ENCODE measurements at places on chromosomes 13 and 19.

GRCh38 chr13:95756072-95756471 is 79.1 kb downstream of the DNAJC3 start:
- DNase-seq = no peak
- no peak overlapping the region for H3K4me3 ChIP-seq
- no peaks in the 10 kb centered on the region for H3K27me3 ChIP-seq
- 0 out of 2 replicates have a peak, but pooled peaks cover 8% of the 10 kb centered on the region for H3K4me1 ChIP-seq
- no peaks in the 10 kb centered on the region for H3K36me3 ChIP-seq

DNA sequence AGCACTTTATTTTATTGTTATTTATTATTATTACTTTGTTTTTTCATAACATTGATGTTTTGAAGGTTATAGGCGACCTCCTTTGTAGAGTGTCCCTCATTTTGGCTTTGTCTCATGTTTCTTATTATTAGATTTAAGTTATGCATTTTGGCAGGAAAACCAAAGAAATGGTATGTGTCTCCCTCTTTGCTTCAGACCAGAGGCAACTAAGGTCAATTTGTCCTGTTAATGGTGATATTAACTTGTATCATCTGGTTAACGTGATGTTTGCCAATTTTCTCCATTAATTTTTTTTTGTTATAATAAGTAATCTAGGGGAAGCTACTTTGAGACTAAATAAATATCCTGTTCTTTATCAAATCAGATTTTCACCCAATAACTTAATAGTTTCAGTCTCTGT is 3.8 kb upstream of the TMEM91 start:
- no peak overlapping the region for H3K4me3 ChIP-seq
- H3K4me1 ChIP-seq = peaks cover 7% of the 10 kb centered on the region
- no peaks in the 10 kb centered on the region for H3K36me3 ChIP-seq
- H3K27ac ChIP-seq = no peak overlapping the region
- DNase-seq = no peak
- no peaks in the 10 kb centered on the region for H3K27me3 ChIP-seq

DNA sequence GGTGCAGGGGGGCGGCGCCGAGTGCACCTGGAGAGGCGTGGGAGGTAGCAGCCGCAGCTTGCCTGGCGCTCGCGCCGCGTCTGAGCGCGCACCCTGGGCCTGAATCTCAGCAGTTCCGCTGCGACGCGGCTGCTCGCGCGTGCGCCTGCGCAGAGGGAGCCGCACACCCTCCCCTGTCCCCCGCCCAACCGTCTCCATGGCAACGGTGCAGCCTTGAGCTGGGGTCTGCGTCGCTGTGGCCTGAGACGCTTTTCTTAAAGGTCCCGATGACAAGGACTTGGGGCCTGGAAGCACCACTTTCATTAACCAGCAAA is at the start of gene PNMA8B:
PNMA8B (minus strand) TSS at position 82 of the 314 bp plus-strand sequence. CDS start 402 bp downstream, outside the sequence.
- H3K36me3 ChIP-seq = no peaks in the 10 kb centered on the region
- no peaks in the 10 kb centered on the region for H3K4me1 ChIP-seq
- peaks cover 54% of the 10 kb centered on the region for H3K27me3 ChIP-seq
- no peak within 1 kb of the TSS for H3K27ac ChIP-seq
- DNase-seq = no peak

GRCh38 chr19:38162632-38163031 is 61.4 kb downstream of the DPF1 start:
- no peaks in the 10 kb centered on the region for H3K27me3 ChIP-seq
- no peaks in the 10 kb centered on the region for H3K4me1 ChIP-seq
- DNase-seq = no peak
- H3K4me3 ChIP-seq = no peak overlapping the region

GRCh38 chr13:39016787-39017186 is 21.1 kb downstream of the PROSER1 start:
- H3K36me3 ChIP-seq = peaks cover 26% of the 10 kb centered on the region
- no peaks in the 10 kb centered on the region for H3K4me1 ChIP-seq
- no peak for DNase-seq
- no peaks in the 10 kb centered on the region for H3K27me3 ChIP-seq
- H3K4me3 ChIP-seq = no peak overlapping the region

- no peak overlapping the region for H3K4me3 ChIP-seq
- no peak overlapping the region for H3K27ac ChIP-seq
- H3K36me3 ChIP-seq = no peaks in the 10 kb centered on the region
- H3K27me3 ChIP-seq = no peaks in the 10 kb centered on the region
- H3K4me1 ChIP-seq = no peaks in the 10 kb centered on the region
Measured at GRCh38 chr13:40231311-40231710, 435.1 kb downstream of the FOXO1 start.

- no peaks in the 10 kb centered on the region for H3K27me3 ChIP-seq
- H3K27ac ChIP-seq = no peak overlapping the region
- peaks cover 48% of the 10 kb centered on the region for H3K4me1 ChIP-seq
Measured at GRCh38 chr19:39199025-39199424, 2.3 kb downstream of the NCCRP1 start.

GRCh38 chr13:84129966-84130365 is 247.7 kb upstream of the SLITRK1 start:
- H3K4me3 ChIP-seq = no peak overlapping the region
- no peaks in the 10 kb centered on the region for H3K27me3 ChIP-seq

- H3K4me3 ChIP-seq = no peak overlapping the region
- H3K27ac ChIP-seq = no peak overlapping the region
- H3K4me1 ChIP-seq = no peaks in the 10 kb centered on the region
- H3K27me3 ChIP-seq = no peaks in the 10 kb centered on the region
- DNase-seq = no peak
Measured at GRCh38 chr13:33992881-33993336, 175.0 kb downstream of the RFC3 start.

DNA sequence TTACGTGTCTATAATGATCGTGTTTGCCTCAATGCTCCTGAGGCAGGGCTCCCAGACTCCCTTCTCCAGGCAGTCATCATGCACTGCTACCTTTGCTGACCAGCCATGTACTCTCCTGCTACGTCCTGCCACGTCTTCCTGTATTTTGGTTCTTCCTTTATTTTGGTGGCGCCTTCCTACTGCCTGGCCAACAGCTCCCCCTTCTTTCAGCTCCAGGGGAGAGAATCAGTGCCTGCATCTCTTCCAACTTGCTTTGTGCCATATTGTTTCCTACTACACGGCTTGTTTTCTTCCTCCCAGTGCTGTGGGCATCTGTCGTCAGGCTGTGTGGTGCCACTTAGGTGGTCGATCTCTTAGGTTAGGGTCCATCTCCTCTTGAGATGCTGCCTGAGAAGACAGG is 96.2 kb downstream of the FGF9 start:
- no peak overlapping the region for H3K4me3 ChIP-seq
- H3K36me3 ChIP-seq = no peaks in the 10 kb centered on the region
- peaks cover 39% of the 10 kb centered on the region for H3K27me3 ChIP-seq
- no peaks in the 10 kb centered on the region for H3K4me1 ChIP-seq
- DNase-seq = no peak
- no peak overlapping the region for H3K27ac ChIP-seq

DNA sequence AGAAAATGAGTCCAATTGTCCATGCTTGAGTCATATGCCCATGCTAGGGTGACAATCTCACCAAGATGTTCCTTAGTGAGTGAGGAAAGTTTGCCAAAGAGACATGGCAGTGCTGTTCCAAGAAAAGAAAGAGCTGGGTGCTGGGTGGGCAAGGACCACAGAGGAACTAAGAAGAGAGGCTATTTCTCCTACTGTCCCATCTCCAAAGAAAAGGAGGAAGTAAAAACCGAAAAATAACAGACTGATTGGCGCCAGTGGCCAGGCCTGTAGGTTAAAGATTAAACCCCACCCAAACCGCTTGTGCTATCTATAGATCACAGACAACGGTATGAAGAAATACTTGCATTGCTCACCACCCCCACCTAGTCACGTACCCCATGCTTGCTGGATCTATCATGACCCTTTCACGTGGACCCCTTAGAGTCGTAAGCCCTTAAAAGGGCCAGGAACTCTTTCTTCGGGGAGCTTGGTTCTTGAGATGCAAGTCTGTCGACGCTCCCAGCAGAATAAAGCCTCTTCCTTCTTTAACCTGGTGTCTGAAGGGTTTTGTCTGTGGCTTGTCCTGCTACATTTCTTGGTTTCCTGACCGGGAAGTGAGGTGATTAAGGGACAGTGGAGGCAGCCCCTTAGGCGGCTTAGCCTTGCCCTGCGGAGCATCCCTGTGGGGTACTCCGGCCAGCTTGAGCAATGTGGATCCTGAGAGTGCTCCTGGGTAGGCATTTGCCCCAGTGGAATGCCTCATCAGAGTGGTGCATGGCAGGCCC is 606.5 kb downstream of the UQCRFS1 start:
- no peak overlapping the region for H3K27ac ChIP-seq
- H3K36me3 ChIP-seq = no peaks in the 10 kb centered on the region
- H3K4me1 ChIP-seq = no peaks in the 10 kb centered on the region

- DNase-seq = no peak
- no peaks in the 10 kb centered on the region for H3K36me3 ChIP-seq
- H3K4me3 ChIP-seq = no peak overlapping the region
- no peaks in the 10 kb centered on the region for H3K27me3 ChIP-seq
- H3K4me1 ChIP-seq = no peaks in the 10 kb centered on the region
Measured at GRCh38 chr13:46617885-46618284, 64.9 kb downstream of the LRCH1 start.

GRCh38 chr19:44958090-44958489 is 2.9 kb downstream of the CLPTM1 start:
- H3K27me3 ChIP-seq = no peaks in the 10 kb centered on the region
- DNase-seq = no peak
- H3K4me1 ChIP-seq = peaks cover 20% of the 10 kb centered on the region
- no peak overlapping the region for H3K27ac ChIP-seq

GRCh38 chr13:108304170-108305016 is 34.9 kb downstream of the TNFSF13B start:
- no peak overlapping the region for H3K27ac ChIP-seq
- no peaks in the 10 kb centered on the region for H3K36me3 ChIP-seq
- no peaks in the 10 kb centered on the region for H3K4me1 ChIP-seq
- no peak overlapping the region for H3K4me3 ChIP-seq
- no peak for DNase-seq
- no peaks in the 10 kb centered on the region for H3K27me3 ChIP-seq

- no peaks in the 10 kb centered on the region for H3K4me1 ChIP-seq
- H3K4me3 ChIP-seq = no peak overlapping the region
- H3K27me3 ChIP-seq = no peaks in the 10 kb centered on the region
- no peak overlapping the region for H3K27ac ChIP-seq
Measured at GRCh38 chr19:46610851-46611770, 10.0 kb downstream of the CALM3 start.

GRCh38 chr19:50820549-50821247 is 2.9 kb downstream of the KLK1 start:
- DNase-seq = no peak
- H3K36me3 ChIP-seq = no peaks in the 10 kb centered on the region
- peaks cover 98% of the 10 kb centered on the region for H3K27me3 ChIP-seq

GRCh38 chr19:49832556-49832955 is 14.5 kb downstream of the MED25 start:
- H3K4me3 ChIP-seq = no peak overlapping the region
- 0 out of 2 replicates have a peak, but pooled peaks cover 5% of the 10 kb centered on the region for H3K36me3 ChIP-seq
- no peak for DNase-seq
- no peaks in the 10 kb centered on the region for H3K4me1 ChIP-seq

GRCh38 chr19:42069619-42070351 is at the start of gene GRIK5:
GRIK5 (minus strand) TSS chr19:42070206; CDS start chr19:42065770, 4,436 bp downstream.
- DNase-seq = no peak
- H3K4me3 ChIP-seq = no peak within 1 kb of the TSS
- H3K4me1 ChIP-seq = peaks cover 8% of the 10 kb centered on the region
- H3K27me3 ChIP-seq = peaks cover 37% of the 10 kb centered on the region
- no peaks in the 10 kb centered on the region for H3K36me3 ChIP-seq

- H3K27ac ChIP-seq = peak overlapping the region; percentile 100
- H3K4me3 ChIP-seq = peak overlapping the region; percentile 77
- DNase-seq = no peak
- H3K4me1 ChIP-seq = peaks cover 31% of the 10 kb centered on the region
- 0 out of 2 replicates have a peak, but pooled peaks cover 9% of the 10 kb centered on the region for H3K36me3 ChIP-seq
Measured at GRCh38 chr13:41017159-41017558, 2.0 kb downstream of the ELF1 start.

- no peak for DNase-seq
- no peaks in the 10 kb centered on the region for H3K36me3 ChIP-seq
- H3K4me3 ChIP-seq = no peak overlapping the region
- peaks cover 16% of the 10 kb centered on the region for H3K4me1 ChIP-seq
- no peaks in the 10 kb centered on the region for H3K27me3 ChIP-seq
Measured at GRCh38 chr13:28755546-28755870, 36.7 kb upstream of the SLC46A3 start.

DNA sequence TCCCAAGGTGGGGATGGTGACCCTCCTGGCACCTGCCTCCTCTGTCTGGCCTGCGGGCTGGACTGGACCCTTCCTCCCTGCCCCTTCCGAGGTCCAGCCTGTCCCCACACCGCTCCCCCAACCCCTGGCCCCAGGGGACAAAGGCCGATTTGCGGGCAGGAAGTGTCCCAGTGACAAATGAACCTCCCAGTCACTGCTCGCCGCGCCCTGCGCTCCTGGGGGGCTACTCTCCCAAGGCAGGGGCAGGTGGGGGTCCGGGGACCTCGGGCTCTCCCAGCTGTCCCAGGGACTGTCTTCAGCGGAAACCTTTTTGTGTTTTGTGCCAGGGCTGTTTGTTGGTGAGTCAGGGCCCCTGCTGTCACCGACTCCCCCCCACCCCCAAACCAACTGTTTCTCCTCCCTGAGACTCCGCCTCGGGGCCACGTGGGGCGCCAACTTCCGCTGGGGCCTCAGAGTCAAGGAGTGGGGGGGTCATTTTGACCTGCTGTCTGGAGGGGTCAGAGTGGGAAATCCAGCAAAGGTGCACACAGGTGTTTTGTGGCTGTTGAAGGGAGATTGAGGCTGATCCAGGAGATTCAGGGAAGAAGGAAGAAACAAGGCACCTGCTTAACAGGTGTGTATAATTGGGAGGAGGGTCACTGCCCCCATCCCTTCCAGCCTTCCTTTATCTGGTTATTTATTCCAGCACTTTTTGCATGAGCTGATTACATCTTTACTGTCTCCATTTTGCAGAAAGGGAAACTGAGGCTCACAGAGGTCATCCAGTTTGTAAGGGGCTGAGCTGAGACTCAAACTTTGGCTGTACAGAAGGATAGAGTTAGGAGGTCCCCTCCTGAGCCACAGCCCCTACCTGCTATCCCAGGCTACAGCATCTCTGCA is 831 bp downstream of the PGPEP1 start:
- H3K4me1 ChIP-seq = peaks cover 23% of the 10 kb centered on the region
- peak; percentile 54 for DNase-seq
- H3K36me3 ChIP-seq = no peaks in the 10 kb centered on the region
- H3K4me3 ChIP-seq = peak overlapping the region; percentile 73

GRCh38 chr13:31045286-31046081 is 113.0 kb downstream of the TEX26 start:
- H3K27me3 ChIP-seq = no peaks in the 10 kb centered on the region
- peak; percentile 71 for DNase-seq
- H3K4me3 ChIP-seq = peak overlapping the region; percentile 28
- no peaks in the 10 kb centered on the region for H3K36me3 ChIP-seq
- H3K4me1 ChIP-seq = peaks cover 25% of the 10 kb centered on the region
- H3K27ac ChIP-seq = peak overlapping the region; percentile 96

DNA sequence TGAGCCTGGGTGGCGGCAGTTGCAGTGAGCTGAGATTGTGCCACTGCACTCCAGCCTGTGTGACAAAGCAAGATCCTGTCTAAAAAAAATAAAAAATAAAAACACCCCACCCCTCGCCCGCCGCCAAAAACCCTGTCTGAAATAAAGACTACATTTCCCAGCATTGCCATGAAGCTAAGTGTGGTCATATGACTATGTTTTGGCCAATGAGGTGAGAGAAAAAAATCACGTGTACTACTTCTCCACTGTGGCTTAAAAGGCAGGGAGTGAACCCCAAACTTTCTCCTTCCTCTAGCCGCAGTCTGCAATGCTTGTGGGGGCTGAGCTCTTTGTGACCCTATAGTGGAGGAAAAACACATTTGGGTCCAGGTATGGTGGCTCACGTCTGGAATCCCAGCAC is 54.9 kb downstream of the COLGALT1 start:
- H3K36me3 ChIP-seq = no peaks in the 10 kb centered on the region
- no peak overlapping the region for H3K27ac ChIP-seq
- H3K4me3 ChIP-seq = no peak overlapping the region
- H3K4me1 ChIP-seq = no peaks in the 10 kb centered on the region

- peak overlapping the region; percentile 28 for H3K4me3 ChIP-seq
- H3K27ac ChIP-seq = peak overlapping the region; percentile 92
- peak; percentile 99 for DNase-seq
- peaks cover 61% of the 10 kb centered on the region for H3K4me1 ChIP-seq
- H3K27me3 ChIP-seq = no peaks in the 10 kb centered on the region
Measured at GRCh38 chr13:24148414-24149235, 11.9 kb upstream of the SPATA13 start.

Data from PC-9 (cell line).